K562 (cell line): ENCODE measurements at places on chromosomes 6 and 20. TPM values are rescaled to one million over a fixed set of nuclear protein-coding genes. Genes with fewer than 3 reads are reported as not detected.

Gene TMC2
- not detected in 2 replicates for total RNA-seq

- DNase-seq: no peak
Observed at GRCh38 chr6:71766796-71767195, 119.6 kb upstream of the RIMS1 start.

GRCh38 chr6:21599051-21599696 is 5.6 kb downstream of the SOX4 start:
- no peak for DNase-seq

DNA sequence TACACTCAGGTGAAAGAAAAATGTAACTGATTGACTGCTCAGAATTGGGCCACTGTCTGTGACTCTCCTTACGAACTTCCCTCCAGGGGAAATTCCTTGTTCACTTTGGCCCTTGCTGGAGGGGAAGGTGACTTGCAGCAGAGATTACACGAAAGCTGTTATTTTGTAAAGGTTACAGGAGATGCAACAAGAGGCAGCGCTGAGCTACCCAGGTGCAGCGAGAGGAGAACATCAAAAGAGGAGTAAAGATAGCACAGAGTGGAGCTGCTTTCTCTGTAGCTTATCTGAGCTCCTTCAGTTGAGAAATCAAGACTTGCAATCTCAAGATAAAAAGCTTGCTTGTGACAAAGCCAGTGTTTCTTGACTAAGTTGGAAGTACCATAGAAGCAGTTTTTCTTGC is 144.6 kb downstream of the ARHGAP18 start:
- no peak for DNase-seq

DNA sequence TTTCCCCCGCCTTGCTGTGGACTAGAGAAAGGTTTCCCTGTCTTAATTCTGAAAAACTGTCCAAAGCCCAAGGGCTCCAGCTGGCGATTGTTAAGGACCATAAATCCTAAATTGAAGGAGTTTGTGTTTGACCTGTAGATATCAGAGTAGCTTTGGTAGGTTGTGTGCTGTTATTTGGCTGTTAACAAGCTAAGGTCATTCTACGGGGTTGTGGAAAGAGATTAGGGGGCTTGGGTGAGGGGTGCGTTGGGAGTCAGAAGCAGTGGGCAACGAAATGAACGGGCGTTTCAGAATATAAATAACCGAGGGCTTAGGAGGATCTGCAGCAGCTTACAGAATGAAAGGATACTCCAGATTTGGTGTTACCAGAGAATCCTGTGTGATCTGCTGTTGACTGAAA is 32.6 kb upstream of the BTN3A2 start:
- DNase-seq: no peak

- no peak for DNase-seq
Observed at GRCh38 chr6:123189816-123190215, 193.8 kb downstream of the CLVS2 start.

DNA sequence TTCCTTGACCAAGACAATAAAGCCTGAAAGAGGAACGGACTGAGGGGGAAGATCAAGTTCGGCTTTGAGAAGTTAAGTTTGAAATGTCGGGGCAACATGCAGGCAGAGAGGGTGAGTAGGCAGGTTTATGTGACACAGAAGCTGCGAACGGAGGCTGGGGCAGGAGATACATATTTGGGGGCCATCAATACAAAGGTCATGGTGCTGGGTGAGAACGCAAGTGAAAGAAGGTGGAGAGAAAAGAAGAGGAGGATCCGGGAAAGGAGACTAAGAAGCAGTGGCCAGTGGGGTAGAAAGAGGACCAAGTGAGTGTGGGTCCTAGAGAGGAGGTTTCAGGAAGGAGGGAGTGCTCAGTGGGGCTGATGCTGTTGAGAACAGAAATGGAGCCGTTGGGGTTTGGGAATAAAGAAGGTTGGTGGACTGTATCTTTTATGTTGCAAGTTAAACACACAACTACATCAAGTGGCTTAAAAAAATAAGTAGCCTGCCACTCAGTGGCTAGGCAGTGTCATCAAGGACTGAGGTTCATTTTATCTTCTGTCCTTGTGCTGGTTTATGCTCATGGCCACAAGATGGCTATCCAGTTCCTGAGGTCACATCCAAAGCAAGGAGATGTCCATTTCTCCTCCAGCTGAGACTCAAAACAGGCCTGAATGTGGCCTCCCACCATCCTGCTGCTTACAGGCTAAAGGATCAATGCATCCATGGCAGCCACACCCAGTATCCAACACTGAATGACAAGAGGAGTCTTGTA is 1.7 kb upstream of the BLCAP start:
- no peak for DNase-seq

DNA sequence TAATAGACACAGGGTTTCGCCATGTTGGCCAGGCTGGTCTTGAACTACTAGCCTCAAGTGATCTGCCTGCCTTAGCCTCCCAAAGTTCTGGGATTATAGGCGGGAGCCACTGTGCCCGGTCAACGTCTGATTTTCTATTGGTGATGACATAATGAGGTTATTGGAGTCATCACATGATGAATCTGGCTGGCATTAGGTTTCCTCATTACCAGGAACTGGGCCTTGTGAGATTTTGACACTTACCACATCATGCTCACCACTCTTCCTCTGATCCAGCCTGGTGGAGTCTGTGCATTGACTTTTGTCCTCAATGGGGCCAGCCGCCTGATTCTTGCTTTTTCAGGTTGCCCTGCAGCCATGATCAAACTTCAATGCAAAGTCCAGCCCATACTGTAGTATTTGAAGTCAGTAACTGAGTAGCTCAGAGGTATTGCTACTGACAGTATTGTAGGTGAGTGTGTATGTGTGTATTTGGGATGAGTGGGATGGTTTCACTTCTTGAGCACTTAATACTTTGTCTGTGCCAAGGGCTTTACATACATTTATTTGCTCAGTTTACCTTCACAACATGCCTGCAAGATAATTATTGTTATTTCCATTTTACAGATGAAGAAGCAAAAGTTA is 16.0 kb downstream of the ANKS1A start:
- DNase-seq: no peak

DNA sequence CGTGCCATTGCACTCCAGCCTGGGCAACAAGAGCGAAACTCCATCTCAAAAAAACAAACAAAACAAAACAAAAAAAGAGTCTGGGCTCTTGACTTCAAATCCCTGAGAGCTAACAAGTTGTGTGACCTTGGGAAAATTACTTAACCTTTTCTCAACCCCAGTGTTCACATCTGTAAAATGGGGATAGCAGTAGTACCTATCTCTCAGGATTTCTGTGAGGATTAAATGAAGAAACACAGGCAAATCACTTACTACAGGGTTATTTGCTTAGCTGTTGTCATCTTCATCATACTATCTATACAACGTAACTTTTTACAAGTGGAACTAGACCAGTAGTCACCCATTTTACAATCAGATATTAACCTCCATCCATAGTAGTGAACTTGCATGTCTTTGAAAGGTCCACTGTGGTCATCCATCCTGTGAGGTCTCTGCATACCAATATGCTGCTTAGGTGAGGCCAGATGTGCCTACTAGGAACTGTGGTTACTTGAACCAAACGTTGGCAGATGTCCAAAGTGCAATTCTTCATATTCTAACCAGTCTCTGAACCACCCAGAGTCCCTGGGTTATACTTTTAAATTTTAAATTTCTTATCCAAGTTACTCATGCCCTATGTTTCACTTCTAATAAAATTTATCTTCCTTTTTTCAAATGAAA is 128.9 kb upstream of the BEND3 start:
- no peak for DNase-seq

GRCh38 chr20:23832775-23833513 is 6.4 kb upstream of the CST2 start:
- DNase-seq: no peak

DNA sequence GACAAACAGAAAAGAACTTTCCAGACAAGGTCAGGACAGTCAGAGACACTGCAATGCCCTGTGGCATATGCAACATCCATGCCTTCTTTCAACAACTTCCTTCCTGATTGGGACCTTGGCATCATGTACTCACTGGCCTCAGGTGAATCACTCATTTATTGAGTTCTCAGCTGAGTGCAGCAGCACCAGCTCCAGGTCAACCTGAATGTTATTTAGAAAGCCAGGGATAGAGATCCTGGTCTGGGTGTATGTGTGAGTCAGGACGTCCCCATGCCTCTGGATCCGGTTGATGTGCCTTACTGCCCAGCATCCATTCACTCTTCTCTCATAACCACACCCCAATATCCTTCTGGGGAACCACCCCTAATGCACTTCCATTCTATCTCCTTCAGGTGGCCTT is 54.4 kb downstream of the SNRNP48 start:
- DNase-seq: no peak

DNA sequence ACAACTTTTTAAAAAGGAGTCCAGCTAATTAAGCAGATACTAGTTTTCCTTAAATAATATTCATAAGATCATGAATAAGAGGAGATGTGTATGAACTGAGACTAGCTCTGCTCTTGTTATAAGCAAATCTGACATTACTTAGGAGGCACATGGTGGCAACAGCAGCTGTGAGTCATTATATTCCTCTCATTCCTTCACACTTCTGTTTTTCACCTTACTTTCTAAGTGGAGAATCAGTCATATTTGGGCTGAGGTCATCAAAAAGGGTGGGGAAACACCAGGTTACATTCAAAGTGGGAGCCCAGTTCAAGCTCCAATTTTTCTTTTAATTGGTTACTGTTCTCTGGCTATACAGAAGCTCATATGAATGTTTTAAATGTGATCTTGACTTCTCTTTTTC is 6.0 kb upstream of the RIPPLY2 start:
- no peak for DNase-seq
